ENCODE measurements at places on chromosomes 3 and 15. TPM values are rescaled to one million over a fixed set of nuclear protein-coding genes. Genes with fewer than 3 reads are reported as not detected.

AQR gene
- 29.2 TPM for total RNA-seq

KCNMB2 gene
- total RNA-seq: 0.39 TPM

GOLGA6D gene
- not detected for total RNA-seq

CCDC80 gene
- total RNA-seq: 7.6 TPM

ZNF662 gene
- total RNA-seq: 1.5 TPM

NISCH gene
- total RNA-seq: 113 TPM

SLC9A9 gene
- 1.2 TPM for total RNA-seq

Data from glomerular endothelial cell (primary cell).